NCI-H1417 (cell line): ENCODE measurements at places on chromosomes 5 and 9.

DNA sequence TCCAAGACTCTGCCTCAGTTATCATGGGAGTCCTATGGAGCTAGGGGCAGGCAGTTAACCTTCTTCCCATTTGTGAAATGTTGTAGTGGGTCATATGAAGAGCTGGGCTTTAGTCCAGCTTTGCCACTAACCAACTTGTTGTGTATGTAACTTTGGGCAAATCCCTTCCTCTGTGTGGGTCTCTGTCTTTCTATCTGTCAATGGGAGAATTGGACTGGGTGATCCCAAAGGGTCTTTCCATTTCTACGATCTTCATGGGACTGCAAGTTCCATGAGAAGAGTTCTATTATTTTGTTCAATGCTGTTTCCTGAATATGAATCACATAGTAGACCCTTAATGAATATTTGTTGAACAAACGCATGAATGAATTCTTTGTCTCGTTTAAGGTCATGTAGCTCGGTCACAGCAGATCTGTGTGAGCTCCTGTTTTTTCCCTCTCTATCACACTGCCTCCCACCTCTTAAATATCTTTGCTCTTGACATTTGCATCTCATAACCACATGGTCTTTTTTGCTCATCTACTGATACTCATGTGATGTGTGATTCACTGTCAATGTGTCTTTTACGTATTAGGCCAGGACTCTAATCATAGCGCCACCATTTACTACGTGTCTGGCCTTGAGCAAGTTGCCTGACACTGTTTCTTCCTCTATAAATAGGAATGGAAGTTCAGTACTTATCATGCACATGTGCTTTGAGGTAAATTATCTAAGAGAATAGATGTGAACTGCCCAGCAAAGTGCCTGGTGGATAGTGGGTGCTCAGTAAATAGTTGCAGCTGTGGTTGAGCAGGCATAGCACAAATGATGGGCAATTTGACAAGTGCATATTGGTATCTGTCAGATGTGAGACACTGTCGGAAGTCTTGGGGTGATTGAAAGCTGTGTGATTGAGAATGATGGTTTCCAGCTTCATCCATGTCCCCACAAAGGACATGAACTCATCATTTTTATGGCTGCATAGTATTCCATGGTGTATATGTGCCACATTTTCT lies 37.4 kb downstream of the PTTG1 start:
- no peak for DNase-seq

DNA sequence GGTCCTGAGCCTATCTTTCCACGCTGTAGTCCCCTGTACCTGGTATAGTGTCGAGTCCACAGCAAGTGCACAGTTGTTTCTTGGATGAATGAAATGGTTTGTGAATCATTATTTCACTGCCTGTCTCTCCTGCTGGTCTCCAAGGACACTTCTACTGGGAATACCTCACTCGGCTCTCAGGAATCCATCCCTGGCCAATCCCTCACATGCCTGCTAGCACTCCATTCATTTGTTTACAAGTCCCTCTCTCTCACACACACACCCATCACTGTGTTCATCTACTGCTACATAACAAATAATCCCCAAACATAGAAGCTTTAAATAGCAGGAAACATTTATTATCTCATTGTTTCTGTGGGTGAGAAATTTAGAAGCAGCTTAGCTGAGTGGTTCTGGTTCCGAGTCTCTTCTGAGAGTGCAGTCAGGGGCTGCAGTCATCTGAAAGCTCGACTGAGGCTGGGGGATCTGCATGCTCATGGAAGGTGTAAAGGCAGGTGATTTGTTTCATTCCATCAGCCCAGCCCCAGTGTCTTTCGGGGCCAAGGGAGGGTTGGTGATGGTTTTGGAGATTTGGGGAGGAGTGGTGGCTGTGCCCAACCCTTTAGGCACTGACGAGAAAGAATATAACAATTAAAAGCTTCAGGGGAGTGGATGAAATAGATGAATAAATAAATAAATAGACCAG lies 132.7 kb upstream of the IER5L start:
- DNase-seq = no peak

GRCh38 chr5:174410716-174411478 lies 313.5 kb upstream of the MSX2 start:
- no peak for DNase-seq

- DNase-seq = no peak
Measured at GRCh38 chr5:4924577-4924976, 215.6 kb upstream of the ADAMTS16 start.

DNA sequence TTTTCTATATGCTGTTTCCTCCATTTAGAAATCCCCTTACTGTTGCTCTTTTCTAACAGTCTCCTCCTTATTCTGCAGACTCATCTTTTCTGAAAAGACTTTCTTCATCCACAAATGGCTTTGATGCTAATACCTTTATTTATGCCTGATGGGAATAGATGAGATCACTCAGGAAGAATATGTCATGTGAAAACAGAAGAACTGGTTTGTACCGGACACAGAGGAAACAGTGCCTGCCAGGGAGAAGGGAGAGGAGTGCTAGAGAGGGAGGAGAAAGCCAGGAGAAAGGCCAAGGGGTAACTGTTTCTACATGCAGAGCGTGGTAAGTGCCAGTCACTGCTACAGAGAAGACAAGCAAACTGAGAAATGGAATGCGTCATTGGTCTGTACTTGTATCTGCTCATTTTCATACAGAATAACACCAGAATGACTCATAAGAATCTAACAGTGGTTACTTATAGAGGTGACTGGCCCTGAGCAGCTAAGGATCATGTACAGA lies 45.9 kb upstream of the PJA2 start:
- DNase-seq = no peak

- DNase-seq = peak; percentile 8
Measured at GRCh38 chr5:130692770-130693169, 472.3 kb downstream of the HINT1 start.

DNA sequence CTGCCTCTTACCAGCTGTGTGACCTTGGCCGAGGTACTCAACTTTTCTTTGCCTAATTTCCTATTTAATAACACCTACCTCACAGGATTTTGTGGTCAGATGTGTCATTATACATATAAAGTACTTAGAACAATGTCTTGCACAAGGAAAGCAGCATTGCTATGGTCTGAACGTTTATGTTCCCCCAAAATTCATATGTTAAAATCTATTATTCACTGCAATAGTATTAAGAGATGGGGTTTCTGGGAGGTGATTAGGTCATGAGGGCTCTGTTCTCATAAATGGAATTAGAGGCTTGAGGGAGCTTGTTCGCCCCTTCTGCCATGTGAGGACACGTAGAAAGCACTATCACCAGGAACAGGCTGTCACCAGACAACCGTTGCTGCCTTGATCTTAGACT lies 10.9 kb upstream of the RNF145 start:
- DNase-seq = no peak

GRCh38 chr5:76154009-76154690 lies 71.0 kb downstream of the SV2C start:
- DNase-seq = no peak

GRCh38 chr9:34127035-34127948 lies 794 bp upstream of the DCAF12 start:
- DNase-seq = no peak

GRCh38 chr9:129580211-129580915 lies 40.5 kb downstream of the C9orf50 start:
- no peak for DNase-seq

DNA sequence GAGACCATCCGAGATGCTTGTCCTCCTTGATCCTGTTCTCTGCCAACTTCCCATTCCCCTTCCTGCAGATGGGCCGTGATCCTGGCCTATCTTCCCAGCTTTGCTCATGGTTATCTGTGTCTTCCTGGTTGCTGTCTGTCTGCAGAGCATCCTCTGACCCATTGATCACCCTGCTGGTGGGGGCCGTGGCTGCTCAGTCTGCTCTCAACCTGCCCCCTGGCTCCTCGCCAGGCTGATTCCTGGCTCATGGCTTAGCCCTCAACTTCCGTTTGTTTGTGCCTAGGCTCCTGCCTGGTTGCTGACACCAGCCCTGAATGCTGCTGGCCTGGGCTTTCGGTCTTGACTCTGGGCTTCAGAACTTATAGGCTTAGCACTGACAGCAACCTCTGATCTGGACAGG lies 67.1 kb upstream of the SMIM15 start:
- DNase-seq = no peak

DNA sequence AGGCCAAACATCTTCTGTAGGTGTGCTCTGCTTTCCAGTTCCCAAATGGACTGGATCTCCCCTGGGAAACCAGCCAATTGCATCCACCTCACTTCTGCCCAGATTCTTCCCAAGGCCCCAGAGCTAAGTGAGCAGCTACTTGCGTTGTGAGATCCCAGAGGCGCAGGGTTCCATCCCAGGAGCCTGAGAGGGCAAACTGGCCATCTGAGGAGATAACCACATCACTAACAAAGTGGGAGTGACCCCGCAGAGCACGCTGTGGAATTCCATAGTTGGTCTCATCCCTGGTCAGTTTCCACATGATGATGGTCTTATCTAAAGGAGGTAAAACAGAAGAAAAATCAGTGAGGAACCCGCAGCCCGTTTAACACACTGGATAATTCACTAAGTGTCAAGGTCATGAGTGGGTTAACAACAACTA lies 1.7 kb downstream of the RACK1 start:
- DNase-seq = no peak

GRCh38 chr5:54390015-54390414 lies 65.5 kb upstream of the HSPB3 start:
- peak; percentile 10 for DNase-seq
